Globus pallidus (tissue), 1 donor: ENCODE measurements at places on chromosomes 3 and 15.

DNA sequence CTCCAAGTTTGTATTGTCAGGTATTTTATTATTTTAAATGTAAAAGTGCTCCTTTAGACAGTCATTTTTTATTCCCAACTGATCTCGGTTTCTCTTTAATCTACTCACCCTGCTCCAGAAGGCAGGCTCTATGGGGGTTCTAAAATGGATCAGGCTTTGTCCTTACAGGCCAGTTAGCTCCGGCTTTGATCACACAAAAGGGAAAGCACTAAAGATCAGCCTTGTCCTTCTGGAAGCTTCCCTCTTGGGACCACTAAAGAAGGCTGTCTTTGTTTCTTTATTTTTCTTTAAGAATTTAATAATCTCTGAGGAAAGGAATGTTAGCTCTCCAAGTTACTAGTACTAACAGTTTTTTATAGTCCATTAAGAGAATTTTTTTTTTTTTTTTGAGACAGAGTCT is 560.5 kb upstream of the ZNF717 start:
- no peak for DNase-seq

- no peak for DNase-seq
These were observed 111.8 kb upstream of the TLE3 start for GRCh38 chr15:70209499-70209898.

GRCh38 chr3:50491023-50491422 is 12.4 kb downstream of the CACNA2D2 start:
- no peak for DNase-seq

- DNase-seq, result no peak
These were observed 38.0 kb downstream of the FEM1B start for GRCh38 chr15:68315495-68316031.

GRCh38 chr3:152211655-152212054 is 57.1 kb upstream of the MBNL1 start:
- no peak for DNase-seq

- no peak for DNase-seq
These were observed 20.4 kb upstream of the RIOX2 start for GRCh38 chr3:97992547-97993173.
